NCI-H1092 (cell line): ENCODE measurements at places on chromosomes 16 and 17.

DNA sequence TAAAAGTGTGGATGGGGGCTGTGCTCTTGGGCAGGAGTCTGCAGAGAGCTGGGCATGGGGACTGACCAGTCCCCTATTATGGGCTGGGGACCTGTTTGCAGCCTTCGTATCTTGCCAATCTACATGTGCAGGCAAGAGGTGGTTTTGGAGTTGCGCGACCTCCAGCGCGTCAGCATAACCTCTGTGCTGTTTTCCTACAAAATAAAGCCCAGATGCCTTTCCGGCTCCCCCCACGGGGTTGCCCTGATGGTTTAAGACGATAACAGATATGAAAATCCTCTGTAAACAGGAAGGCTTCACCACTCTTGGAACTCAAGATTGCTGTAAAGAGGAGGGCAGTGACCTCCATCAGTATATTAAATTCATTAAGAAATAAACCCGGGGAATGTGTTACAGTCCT, 16.5 kb upstream of the SPPL2C start:
- no peak for DNase-seq

DNA sequence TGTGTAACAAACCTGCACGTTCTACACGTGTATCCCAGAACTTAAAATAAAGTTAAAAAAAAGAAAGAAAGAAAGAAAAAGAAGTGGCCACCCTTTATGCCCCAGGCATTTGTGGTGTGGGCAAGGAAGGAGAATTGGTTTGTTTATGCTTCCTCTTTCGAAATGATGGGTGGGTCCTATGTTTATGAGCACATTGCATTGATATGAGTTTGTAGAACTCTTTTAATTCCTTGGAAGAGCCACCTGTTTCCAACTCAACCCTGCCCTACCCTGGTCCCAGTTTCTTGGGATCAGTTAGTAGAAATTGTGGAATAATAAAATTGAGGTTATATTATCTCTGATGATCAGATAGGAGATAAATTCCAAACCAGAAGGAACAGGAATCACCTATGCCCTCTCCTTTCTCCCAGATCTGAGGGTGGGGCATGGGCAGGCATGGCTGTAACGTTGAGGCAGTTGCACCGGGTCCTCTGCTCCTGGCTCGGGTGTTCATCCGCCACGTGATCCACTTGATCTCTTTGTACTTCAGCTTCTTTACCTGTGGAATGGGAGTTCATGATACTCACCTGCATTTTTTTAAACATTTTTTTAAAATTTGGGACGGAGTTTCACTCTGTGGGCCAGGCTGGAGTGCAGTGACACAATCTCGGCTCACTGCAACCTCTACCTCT, 15.9 kb downstream of the CHAD start:
- no peak for DNase-seq

DNA sequence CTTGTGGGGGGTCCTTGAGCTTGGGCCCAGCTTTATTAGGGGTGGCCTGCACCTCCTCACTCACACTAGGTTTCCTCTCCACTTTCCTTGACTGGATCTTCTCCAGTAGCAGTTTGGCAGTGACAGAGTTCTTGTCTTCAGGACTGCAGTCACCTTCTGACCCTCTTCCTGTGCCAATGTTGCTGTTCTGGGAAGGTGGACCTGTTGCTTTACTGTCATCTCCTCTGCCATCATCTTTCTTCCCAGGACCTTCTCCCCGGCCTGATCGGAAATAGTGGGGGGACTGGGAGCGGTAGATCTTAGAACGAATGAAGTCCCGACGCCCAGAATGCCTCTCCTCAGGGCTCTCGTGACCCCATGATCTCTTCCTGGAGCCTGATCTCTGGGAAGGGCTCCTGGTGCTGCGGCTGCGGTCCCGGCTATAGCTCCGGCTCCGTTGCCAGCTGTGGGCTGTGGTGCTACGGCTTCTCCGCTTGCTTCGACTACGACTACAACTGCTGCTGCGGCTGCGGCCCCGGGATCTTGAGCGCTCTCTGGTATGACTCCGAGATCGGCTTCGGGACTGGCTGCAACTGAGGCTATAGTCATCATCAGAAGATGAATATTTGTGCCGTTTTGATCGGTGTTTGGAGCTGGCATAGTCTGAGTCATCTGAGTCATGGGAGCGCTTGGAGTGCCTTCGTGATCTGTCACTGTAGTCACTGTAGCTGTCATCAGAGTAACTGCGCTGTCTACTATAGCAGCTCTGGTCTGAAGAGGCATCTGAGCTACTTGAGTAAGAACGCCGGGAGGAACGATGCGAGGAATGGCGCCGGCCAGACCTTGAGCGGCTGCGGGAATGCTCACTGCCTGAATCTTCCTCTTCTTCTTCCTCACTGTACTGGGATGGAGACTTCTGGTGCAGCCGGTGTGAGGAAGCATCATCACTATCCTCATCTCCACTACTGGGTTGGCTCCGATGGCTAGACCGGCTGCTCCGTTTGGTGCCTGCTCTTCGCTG, 9.5 kb upstream of the ITGA2B start:
- no peak for DNase-seq

- no peak for DNase-seq
These were observed 1.3 kb downstream of the NTAN1 start for GRCh38 chr16:15054357-15055140.

GRCh38 chr17:49315551-49316257, 46.3 kb downstream of the ZNF652 start:
- DNase-seq = peak; percentile 47
